ENCODE measurements at places on chromosomes 13 and 19.

GRCh38 chr13:66915596-66916185, 314.4 kb downstream of the PCDH9 start:
- no peaks in the 10 kb centered on the region for H3K4me1 ChIP-seq
- H3K4me3 ChIP-seq, result no peak overlapping the region
- no peak for DNase-seq

GRCh38 chr19:51546650-51547396, 15.4 kb upstream of the SIGLEC6 start:
- H3K4me3 ChIP-seq, result no peak overlapping the region
- peaks cover 3% of the 10 kb centered on the region for H3K27me3 ChIP-seq
- H3K4me1 ChIP-seq, result no peaks in the 10 kb centered on the region
- H3K36me3 ChIP-seq, result no peaks in the 10 kb centered on the region
- DNase-seq, result no peak

- H3K36me3 ChIP-seq, result peaks cover 5% of the 10 kb centered on the region
- no peaks in the 10 kb centered on the region for H3K27me3 ChIP-seq
- DNase-seq, result no peak
- peak overlapping the region; percentile 42 for H3K27ac ChIP-seq
These were observed 57.2 kb upstream of the C1QTNF9 start for GRCh38 chr13:24252136-24252535.

- no peak overlapping the region for H3K27ac ChIP-seq
- H3K4me3 ChIP-seq, result no peak overlapping the region
- H3K27me3 ChIP-seq, result no peaks in the 10 kb centered on the region
- H3K4me1 ChIP-seq, result no peaks in the 10 kb centered on the region
- no peak for DNase-seq
These were observed 44.4 kb upstream of the ITM2B start for GRCh38 chr13:48188601-48189000.

GRCh38 chr19:32532233-32532632, 48.8 kb upstream of the PDCD5 start:
- no peaks in the 10 kb centered on the region for H3K36me3 ChIP-seq
- no peaks in the 10 kb centered on the region for H3K4me1 ChIP-seq
- H3K27me3 ChIP-seq, result no peaks in the 10 kb centered on the region
- DNase-seq, result no peak
- H3K4me3 ChIP-seq, result no peak overlapping the region
- no peak overlapping the region for H3K27ac ChIP-seq

DNA sequence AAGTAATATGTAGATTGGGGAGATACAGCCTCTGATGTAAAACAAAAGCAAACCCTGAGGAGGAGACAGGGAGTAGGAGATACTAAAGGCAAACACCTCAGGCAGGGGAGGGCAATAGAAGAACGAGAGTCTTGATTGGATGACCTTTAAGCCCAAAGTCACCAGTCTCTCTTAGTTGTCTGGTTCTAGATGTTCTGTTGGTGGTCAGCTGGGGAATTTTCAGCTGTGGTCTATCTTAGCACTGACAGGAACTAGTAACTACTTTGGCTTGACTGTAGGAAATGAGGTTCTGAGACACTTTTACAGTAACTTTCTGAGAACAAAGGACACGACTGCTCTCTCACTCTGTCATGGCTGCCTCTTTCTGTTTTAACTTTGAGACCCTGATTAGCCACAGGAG, 290.7 kb upstream of the MIR17HG start:
- no peak overlapping the region for H3K27ac ChIP-seq
- H3K4me1 ChIP-seq, result no peaks in the 10 kb centered on the region
- no peaks in the 10 kb centered on the region for H3K27me3 ChIP-seq
- no peak for DNase-seq
- no peaks in the 10 kb centered on the region for H3K36me3 ChIP-seq
- H3K4me3 ChIP-seq, result no peak overlapping the region

Data from transverse colon (tissue), 4 donors.